Stimulated activated CD4-positive, alpha-beta T cell treated with anti-CD3 and anti-CD28 coated beads, Interleukin-4, amount 100 ng/mL, for 1 hour (primary cell): ENCODE measurements at places on chromosomes 7 and 10.
A peak's percentile ranks its signal among the peaks of the same experiment; 100 is the strongest.

- no peak for DNase-seq
These were observed 31.1 kb downstream of the SLC26A4 start for GRCh38 chr7:107691716-107692115.

- DNase-seq = peak; percentile 17
These were observed 1.1 kb upstream of the HSPA12A start for GRCh38 chr10:116743266-116744064.

DNA sequence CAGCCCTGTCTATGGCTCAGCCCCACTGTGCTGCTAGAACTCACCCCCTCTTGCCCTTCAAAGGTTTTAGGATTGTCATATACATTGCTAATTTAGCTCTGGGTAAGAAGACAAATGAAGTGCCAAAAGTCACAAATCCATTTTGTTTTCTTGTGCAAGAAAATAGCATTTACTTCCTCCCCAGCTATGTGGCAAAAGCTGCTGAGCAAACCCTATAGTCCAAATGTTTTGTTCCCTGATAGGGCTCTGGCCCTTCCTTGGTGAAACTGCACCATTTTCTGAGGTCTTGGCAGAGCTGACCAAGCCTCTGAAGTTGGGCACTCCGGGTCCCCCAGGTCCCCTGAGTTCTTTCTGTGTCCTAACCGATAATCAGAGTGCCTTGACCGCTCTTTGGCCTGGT, 84.1 kb upstream of the GJD4 start:
- DNase-seq = no peak

- no peak for DNase-seq
These were observed 11.1 kb downstream of the PTPN12 start for GRCh38 chr7:77548206-77548605.

- no peak for DNase-seq
These were observed 12.9 kb downstream of the ATP6V1F start for GRCh38 chr7:128875523-128875948.

DNA sequence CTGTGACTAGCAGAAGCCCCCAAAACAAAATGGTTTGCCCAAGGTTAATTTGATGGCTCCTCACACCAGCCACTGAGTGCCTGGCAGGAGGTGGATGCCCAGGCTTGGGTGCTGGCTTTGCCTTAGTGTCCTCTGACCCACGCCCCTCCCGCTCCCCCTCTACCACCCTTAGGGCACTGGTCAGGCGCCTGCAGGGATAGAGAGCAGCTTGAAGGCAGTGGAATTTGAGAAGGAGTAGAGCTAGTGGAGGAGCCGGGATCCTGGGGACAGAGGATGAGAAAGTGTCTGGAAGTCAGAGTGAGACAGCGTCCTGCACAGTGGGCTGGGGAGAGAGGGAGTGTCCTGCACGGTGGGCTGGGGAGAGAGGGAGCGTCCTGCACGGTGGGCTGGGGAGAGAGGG, 139.4 kb downstream of the DNAJB6 start:
- no peak for DNase-seq

GRCh38 chr7:18087026-18087686, 59.5 kb upstream of the PRPS1L1 start:
- no peak for DNase-seq

GRCh38 chr7:43118313-43118712, 5.9 kb downstream of the HECW1 start:
- no peak for DNase-seq

DNA sequence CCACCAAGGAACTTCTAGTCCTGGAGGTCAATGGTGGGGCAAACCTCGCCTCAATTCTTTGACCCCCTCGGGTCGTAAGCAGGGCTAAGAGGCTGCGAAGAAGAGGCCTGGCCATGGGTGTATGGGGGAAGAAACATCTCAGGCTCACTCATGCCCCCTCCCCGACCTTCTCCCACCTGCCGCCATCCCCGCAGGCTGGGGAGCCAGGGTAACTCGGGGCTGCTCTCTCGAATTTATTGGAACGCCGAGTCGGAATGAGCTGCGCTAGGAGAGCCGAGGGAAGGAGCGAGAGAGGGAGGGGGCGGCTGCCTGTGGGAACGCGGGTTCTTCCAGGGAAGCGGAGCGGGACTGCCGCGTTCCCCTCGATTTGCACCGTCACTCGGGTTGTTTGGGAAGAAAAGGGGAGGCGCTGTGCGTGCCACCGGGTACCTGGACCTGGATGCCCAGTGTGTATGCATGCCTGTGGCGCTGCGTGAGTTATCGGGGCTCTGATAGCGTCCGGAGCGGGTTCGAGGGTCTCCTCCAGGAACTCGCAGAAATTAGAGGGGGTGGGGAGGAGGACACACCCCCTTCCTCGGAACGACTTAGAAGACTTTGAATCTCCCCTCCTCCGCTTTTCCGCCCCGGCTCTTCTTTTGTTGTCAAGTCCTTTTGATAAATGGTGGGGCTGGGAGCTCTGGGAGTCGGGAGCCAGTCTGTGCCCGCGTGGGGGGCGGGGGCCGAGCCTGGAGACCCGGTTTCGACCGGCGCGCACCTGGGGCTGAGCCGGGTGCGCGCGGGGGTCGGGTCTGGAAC, 1.8 kb upstream of the ZNF503 start:
- DNase-seq = no peak

GRCh38 chr7:30347226-30348082, 63.1 kb downstream of the ZNRF2 start:
- no peak for DNase-seq

- no peak for DNase-seq
These were observed 43.8 kb downstream of the ARL4A start for GRCh38 chr7:12731214-12731656.

DNA sequence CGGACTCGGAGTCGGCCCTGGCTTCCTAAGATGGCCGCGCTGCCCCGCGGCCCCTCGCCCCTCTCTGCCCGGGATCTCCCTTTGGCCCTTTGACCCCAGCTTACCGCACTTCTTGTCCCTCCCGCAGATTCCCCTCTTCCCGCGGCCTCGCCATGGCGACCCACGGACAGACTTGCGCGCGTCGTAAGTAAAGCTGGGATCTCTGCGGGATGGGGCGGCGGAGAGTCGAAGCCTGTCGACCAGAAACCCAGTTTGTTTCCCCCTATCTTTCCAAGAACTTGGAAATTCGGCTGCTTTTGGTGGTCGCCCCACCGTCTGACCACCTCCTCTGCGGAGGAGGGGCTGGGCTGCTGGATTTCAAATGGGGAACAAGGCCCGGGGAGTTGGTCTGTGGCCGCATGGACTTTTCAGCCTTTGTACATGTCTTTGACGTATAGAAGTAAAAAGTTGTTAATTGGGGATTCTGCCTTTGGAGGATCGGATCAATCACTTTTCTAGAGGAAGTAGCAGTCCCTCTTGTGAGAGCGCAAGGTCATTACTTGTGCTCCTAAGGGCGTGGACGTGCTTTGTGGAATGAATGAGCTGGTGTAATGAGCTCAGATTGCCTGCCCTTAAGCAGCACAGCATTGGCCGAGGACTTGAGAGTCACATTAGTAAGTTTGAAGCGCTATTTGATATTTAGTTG, 553 bp downstream of the VDAC2 start:
- DNase-seq = no peak

DNA sequence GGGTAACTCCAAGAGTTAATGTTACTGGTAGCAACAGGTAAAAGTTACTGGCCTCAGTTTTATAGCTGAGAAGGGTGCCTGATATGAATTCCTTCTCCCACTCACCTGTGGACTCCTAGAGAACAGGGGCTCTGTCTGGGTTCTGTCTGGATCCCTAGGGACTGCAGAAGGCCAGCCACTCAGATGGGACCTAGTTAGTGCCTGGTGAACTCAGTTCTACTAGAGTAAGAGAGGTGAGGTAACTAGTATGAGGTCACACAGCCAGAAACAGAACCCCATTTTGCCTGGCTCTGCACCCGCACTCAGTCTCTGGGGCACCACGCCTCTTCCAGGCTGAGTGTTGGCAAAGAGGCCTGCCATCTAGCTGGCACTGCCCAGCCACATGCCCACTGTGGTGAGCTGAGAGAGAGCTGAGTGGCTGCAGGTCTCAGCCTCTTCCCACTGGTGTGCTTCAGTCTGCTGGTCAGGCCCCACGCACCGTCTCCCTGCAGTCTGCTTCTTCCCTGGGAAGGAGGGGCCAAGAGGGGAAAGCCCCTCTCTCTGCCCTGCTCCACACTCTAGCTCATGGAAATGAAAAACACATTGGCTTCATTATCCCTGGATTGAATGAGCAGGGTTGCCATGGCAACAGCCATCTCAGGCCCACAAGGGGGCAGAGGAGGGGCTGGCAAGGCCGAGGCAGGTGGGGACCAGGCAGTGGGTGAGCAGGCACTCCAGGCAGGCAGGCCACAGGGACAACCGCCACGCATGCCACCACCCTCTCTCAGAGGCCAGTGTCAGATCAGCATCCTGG, 110.6 kb downstream of the ZMIZ1 start:
- no peak for DNase-seq

DNA sequence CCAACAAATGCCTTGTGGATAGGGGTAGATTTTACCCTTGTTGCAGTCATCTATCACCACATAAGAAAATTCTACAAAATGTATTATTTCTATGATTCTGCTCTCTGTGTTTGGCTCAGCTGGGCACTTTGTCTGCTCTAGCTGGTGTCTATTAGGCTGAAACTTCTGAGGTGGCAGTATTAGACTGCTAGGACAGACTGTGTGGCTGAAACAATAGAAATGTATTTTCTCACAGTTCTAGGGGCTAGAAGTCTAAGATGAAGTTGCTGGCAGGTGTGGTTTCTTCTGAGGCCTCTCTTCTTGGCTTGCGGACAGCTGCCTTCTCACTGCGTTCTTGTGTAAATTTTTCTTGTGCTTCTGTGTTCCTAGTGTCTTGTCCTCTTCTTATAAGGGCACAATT, 1139.6 kb upstream of the LRRTM3 start:
- DNase-seq = no peak

DNA sequence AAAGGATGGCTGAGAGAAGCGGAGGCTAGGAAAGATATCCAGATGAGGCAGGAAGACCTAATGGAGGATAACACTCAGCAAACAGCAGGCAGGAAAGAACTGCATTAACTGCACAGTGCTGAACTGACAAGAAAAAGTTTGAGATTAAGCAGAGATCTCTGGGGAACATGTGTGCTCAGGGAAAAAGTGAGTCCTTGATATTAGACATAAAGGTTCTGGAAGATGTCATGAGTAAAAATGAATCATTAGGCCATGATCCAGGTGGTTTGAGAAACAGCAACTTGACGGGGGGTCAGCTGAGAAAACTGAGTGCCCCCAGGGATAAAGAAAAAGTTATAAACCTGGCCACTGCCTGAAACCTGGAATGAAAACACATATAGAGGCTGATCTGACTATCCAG, 27.3 kb upstream of the ANK3 start:
- DNase-seq = no peak
